NCI-H1048 (cell line): ENCODE measurements at places on chromosomes 1 and 21.

DNA sequence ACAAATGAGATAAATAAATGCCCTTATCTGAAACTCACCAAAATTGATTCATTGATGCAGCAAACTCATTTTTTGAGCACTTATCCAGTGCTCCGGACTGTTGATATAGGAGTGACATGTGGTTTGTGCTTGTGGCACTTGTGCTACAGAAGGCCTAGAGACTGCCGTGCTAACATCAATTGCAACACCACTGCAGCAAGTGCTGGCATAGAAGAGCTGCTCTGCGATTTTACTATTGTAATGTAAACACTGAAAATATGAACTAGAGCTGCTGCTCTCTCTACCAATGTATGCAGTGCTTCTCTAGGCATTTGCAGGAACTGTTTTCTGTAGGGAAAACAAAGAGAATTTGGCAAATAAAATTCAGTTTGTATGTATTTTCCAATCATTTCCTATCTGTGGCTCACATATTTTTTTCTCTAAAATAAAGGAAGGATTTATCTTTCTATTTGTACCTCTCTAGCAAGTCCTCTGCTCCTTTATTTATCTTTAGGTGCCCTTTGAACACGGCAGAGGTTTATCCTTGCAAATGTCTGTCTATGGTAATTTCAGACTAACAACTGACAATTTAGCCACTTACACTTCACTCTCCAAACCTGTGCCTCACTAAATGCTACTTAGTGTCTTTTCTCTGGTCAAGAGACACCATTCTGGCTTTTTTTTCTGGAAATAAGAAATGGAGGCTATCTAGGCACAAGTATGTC, 409.5 kb upstream of the ADGRL2 start:
- no peak for DNase-seq

GRCh38 chr1:83746234-83746633, 252.7 kb downstream of the TTLL7 start:
- no peak for DNase-seq

GRCh38 chr1:64539781-64540218, 69.9 kb downstream of the CACHD1 start:
- no peak for DNase-seq

DNA sequence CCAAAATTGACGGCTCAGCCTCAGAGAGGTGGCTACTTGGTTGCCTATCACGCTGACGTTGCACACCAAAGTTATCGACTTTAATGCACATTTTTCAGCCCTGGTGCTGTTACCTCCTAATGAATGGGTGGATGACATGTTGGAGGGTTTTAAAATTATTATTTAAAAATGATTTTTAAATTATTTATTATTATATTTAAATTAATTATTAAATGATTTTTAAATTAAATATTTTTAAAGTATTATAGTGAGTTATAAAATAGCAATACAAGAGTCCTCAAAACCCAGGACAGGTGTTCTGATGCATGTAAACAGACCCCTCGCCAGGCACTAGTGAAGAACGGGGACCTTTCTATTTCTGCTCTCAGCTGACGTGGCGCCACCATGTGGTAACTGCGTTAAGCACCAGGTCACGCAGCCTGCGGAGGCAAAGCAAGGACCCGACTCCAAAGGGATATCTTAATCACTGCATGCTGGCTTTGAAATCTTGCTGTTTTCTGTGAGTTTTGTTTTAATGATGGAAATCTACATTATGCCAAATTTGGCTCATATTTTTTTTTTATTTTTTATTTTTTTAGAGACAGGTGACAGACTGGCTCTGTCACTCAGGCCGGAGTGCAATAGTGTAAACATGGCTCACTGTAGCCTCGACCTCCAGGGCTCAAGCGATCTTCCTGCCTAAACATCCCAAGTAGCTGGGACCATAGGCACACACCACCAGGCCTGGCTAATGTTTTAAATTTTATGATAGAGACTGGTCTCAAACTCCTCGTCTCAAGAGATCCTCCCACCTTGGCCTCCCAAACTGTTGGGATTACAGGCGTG, 22.6 kb downstream of the CASP9 start:
- no peak for DNase-seq

GRCh38 chr1:245411245-245412036, 256.7 kb downstream of the KIF26B start:
- DNase-seq: no peak

GRCh38 chr1:114102136-114102535, 51.5 kb downstream of the SYT6 start:
- no peak for DNase-seq

GRCh38 chr1:176440176-176440575, 22.8 kb upstream of the PAPPA2 start:
- DNase-seq: no peak

DNA sequence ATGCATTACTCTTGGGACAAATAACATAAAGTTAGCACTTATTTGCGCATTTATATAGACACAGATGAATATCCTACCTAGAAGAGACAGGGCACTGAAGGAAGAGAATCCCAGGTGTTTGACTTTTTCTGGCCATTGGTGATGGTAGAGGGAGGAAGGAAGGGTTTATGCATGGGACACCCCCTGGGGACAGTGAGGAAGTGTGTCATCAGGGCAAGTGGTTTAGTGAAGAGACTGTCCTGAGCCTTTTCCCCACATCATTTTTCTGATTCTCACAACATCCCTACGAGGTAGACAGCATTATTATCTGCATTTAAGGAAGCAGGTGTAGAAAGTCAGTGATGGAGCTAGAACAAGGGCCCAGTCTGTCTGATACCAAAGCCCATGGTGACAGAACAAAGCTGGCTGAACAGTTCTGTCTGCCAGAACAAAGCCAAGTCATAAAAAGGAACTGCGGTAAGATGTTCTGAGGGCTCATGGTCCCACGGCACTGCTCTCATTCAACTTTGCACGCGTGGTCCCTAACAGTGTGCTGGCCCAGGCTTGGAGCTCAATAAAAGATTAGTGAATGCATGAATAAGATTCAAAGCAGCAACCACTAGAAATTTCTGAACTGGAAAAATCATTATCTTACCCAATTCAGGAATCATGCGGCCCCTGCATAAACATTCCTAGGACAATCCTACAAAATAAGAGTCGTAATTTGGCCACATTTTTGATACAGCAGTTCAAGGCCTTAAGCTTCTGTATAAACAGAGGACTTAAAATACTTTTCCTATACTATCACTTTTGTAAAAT, 12.2 kb upstream of the CDC42BPA start:
- DNase-seq: no peak
